Osteoblast (primary cell): ENCODE measurements at places on chromosomes 2 and 18. TPM values are rescaled to one million over a fixed set of nuclear protein-coding genes. Genes with fewer than 3 reads are reported as not detected.

- no peak for DNase-seq
Observed at GRCh38 chr2:95328358-95329125, 31.4 kb downstream of the KCNIP3 start.

Gene TLX2
- under 0.01 and 0.36 TPM in 2 replicates for total RNA-seq

GRCh38 chr2:6471419-6471818, 394.3 kb downstream of the CMPK2 start:
- DNase-seq = no peak

Gene HTR2B
- 2.9 and 5.3 TPM in 2 replicates for total RNA-seq

- no peak for DNase-seq
Observed at GRCh38 chr18:63046375-63046774, 273.2 kb downstream of the BCL2 start.

DNA sequence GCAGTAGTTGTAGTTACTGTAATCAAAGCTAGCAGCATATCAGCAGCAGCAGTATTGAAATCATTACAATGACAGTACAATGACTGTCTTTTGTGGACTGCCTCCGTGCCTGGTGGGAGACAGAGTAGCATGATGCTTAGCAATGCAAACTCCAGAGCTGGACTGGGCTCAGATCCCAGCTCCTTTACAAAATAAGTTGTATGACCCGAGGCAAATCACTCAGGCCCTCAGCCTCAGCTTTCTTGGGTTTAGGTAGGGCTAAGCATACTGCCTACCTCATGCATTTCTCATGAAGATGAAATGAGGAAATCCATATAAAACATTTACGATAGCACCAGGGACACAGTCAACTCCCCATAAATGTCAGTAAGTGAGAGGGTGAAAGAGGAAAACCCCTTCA, 170.7 kb downstream of the TTC32 start:
- no peak for DNase-seq

DNA sequence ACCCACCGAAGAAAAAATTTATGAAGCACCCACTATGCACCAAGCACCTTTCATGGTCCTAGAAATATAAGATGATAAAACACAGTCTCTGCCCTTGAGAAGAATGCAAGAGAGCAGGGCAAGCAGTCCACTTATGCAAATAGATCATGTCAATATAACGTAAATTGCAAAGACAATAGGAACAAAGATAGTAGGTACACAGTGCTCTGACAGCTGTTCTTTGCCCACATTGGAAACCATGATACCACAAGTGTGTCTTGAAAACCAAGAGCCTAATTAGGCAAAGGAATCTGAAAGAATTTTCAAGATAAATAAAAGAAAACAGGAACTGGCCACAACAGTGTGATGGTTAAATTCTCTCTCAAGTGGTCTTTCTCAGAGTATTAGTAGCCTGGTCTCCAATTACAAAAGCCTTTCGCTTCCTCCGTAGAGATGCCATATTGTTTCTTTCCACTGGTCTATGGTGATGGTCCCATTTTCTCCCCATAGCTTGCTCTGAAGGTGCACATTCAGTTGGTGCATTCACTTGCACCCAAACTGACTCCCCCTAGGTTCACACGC, 108.5 kb downstream of the VWC2L start:
- DNase-seq = no peak

Gene ZC3H6
- total RNA-seq = 4.3 and 7.1 TPM in 2 replicates

DNA sequence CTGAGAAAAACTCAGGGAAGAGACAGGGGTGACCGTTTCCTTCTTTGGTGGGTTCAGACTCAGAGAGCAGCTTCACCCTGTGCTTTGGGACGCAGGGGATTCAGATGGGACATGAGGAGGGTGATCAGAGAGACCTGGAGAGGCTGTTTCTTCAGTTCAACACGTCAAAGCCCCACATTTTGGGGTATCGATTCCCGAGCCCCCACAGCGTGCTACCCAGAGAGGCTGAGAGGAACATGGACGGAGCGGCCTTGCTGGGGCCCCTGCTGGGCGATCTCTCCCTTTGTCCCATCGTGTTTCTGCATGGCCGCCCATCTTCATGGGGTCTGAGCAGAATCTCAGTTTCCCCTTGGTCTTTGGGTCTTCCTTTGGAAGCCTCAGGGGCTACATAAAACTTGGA, 38.2 kb upstream of the PXDN start:
- no peak for DNase-seq

- DNase-seq = peak; percentile 65
Observed at GRCh38 chr2:20173496-20174402, 51.2 kb downstream of the SDC1 start.

DNA sequence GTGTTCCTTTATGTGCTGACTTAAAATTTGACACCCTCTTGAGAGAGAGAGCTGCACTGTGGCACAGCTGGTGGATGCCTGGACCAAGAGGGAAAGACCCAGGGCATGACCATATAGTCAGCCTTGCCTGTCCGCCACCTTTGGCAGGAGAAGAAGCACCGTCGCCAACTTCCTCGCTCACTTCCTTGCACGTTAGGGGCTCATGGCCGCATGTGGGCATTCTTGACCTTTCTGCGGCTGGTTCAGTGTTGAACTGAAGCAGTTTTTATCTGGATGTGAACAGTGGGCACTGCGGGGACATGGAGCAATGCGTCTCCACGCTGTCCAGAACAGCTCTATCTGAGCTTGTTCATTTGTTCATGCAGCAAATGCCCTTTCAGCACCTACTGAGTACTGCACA, 66.9 kb downstream of the TRAPPC12 start:
- no peak for DNase-seq
